ENCODE measurements at places on chromosomes 5 and 9.

DNA sequence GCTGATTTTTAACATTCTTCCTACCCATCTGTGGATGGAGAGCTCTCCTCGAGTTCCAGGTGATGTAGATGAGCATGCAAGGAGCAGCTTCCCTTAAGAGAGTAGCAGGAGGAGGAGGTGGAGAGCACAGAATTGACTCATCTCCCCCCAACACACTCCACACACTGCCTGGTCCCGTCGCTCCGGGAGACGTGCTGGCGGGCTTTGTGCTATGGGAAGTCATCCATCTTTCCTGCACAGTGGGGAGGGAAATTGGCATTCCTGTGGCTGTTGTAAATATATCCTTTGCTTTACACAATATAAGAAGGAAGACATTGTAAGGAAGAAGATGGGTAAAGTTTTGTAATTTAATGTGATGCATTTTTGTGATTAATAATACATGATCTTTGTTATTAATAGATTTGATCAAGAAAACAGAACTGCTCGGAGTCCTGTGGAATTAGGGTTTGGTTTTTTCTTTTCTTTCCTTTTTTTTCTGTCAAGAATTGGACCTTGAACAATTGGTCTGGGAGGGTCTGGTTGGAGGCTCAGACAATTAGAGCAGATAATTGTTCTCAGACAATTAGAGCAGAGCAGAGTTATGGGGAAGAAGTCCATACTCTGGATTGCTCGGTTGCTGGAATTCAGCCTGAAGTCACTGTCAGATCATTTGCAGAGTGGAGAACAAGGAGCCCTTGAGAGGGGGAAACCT, 297.8 kb downstream of the GADD45G start:
- no peak overlapping the region for H3K27ac ChIP-seq
- H3K27me3 ChIP-seq = no peaks in the 10 kb centered on the region
- no peak overlapping the region for H3K4me3 ChIP-seq
- H3K36me3 ChIP-seq = no peaks in the 10 kb centered on the region
- H3K4me1 ChIP-seq = no peaks in the 10 kb centered on the region
- no peak for DNase-seq

DNA sequence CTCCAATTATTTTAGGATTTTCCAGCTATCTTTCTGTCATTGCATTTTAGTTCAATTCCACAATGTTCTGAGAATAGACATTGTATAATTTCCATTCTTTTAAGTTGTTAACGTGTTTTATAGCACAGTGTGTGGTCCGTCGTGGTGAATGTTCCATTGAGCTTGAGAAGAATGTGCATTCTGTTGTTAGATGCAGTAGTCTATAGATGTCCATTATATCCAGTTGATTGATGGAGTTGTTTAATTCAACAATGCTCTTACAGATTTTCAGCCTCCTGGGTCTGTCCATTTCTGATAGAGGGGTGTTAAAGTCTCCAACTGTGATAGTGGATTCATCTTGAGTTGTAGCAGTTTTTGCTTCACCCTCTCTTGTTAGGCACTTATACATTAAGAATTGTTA, 1587.7 kb upstream of the NUDT12 start:
- H3K4me1 ChIP-seq = no peaks in the 10 kb centered on the region
- no peak for DNase-seq
- H3K27me3 ChIP-seq = no peaks in the 10 kb centered on the region

DNA sequence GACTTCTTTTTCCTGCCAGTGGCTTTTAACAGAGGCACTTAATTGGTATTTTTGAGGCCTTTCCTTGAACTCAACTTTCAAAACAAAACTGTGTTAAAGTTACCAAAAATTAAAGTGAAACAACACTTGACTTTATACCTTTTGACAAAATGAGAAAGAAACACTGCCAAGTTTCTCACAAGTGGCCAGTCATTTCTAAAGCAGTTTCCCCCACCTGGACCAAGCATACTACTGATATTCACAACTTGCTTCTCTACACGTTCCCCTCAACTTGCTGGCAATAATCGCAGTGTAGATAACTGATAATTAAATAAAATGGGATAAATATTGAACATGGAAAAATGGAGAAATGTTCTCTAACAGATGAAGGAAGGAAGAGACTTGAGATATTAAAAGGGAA, 135.7 kb downstream of the TLR4 start:
- H3K27me3 ChIP-seq = no peaks in the 10 kb centered on the region
- H3K27ac ChIP-seq = no peak overlapping the region
- H3K4me1 ChIP-seq = no peaks in the 10 kb centered on the region
- DNase-seq = no peak

- no peaks in the 10 kb centered on the region for H3K4me1 ChIP-seq
- no peak overlapping the region for H3K27ac ChIP-seq
- H3K4me3 ChIP-seq = no peak overlapping the region
- no peaks in the 10 kb centered on the region for H3K27me3 ChIP-seq
- H3K36me3 ChIP-seq = no peaks in the 10 kb centered on the region
- no peak for DNase-seq
Measured at GRCh38 chr5:174189654-174190541, 144.4 kb downstream of the NSG2 start.

DNA sequence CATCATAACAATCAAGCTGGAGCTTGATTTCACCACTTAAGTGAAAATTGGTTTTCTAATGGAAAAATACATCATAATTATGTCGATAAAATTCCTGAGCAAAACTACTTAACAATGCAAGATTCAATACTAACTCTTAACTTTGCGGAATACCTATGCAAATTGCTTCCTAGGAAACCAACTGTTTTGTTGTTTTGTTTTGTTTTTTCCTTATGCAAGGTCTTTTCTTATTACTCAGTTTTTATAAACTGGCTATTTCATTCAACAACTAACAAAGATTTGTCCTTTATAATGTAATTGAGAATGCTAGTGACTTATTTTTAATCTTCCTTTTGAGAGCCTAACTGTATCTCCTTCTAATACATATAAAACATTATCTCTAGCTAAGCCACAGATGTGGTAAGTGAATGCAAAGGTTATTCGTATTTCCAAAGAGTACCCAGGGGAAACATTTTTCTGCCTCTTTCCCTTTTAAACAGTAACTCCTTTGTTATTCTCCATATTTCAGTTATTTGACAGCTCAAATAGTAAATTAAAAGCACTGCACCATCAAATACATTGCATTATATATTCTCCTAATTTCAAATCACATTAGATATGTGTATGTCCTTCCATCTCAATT, 609.4 kb downstream of the SLCO4C1 start:
- no peaks in the 10 kb centered on the region for H3K27me3 ChIP-seq
- H3K27ac ChIP-seq = no peak overlapping the region
- H3K4me1 ChIP-seq = no peaks in the 10 kb centered on the region
- DNase-seq = no peak
- H3K4me3 ChIP-seq = no peak overlapping the region

DNA sequence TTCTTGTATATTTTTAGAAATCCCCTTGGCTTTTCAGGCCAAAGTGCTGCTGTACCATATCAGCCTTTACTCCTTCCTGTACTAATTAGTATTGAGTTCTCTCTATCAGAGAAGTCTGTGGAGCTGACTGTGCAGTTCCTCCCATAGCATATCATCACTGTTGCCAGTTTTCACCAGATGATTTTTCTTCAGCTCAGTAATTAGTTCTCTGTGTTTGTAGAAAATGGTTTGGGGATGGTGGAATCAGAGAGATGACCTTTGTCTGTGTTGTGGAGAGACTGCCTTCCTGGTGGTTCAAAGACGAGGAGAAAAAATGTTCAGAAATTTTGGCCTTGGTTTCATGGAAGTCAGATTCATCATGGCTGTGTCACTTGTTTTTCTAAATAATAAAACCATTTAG, 227.5 kb upstream of the ACTBL2 start:
- no peaks in the 10 kb centered on the region for H3K27me3 ChIP-seq
- H3K4me1 ChIP-seq = no peaks in the 10 kb centered on the region
- no peaks in the 10 kb centered on the region for H3K36me3 ChIP-seq
- no peak overlapping the region for H3K27ac ChIP-seq
- H3K4me3 ChIP-seq = no peak overlapping the region

DNA sequence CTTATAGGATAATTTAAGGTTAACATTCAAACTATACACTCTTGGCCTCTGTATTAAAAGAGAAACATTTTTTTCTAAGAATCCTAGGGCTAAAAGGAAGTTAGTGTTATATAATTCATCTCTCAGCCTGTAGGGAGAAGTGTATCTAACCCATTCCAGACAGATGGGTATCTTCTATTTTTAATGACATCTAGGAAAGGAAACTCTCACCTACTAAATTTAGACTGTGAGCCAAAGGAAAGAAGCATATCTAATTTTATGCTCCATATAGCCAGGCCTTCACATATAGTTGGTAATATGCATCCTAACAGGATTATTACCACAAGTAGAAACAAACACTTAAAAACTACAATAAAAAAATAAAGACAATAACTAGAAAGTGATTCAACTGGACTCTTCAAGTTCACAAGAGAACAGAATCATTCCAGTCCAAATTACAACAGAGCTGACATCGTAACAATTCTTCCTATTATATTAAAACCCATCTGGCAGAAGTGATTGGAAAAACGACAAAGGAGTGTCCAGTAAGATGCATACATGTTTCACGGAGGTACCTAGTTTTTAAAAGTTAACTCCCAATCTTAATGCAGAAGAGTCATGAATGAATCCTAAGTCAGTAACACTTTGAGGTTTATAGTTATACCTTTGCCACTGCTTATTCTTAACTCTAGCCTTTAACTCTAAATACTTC, 39.4 kb downstream of the SCAI start:
- no peak overlapping the region for H3K27ac ChIP-seq
- H3K4me3 ChIP-seq = no peak overlapping the region
- no peak for DNase-seq
- no peaks in the 10 kb centered on the region for H3K36me3 ChIP-seq
- H3K27me3 ChIP-seq = no peaks in the 10 kb centered on the region
- H3K4me1 ChIP-seq = no peaks in the 10 kb centered on the region

GRCh38 chr9:92808726-92809451, 44.3 kb upstream of the BICD2 start:
- no peaks in the 10 kb centered on the region for H3K36me3 ChIP-seq
- H3K27ac ChIP-seq = no peak overlapping the region
- H3K4me3 ChIP-seq = no peak overlapping the region
- H3K27me3 ChIP-seq = no peaks in the 10 kb centered on the region
- H3K4me1 ChIP-seq = no peaks in the 10 kb centered on the region

GRCh38 chr5:168409591-168410458, 76.4 kb upstream of the RARS1 start:
- H3K4me1 ChIP-seq = no peaks in the 10 kb centered on the region
- no peak for DNase-seq
- H3K4me3 ChIP-seq = no peak overlapping the region
- H3K36me3 ChIP-seq = no peaks in the 10 kb centered on the region
